ENCODE measurements at places on chromosomes 6 and 20. TPM values are rescaled to one million over a fixed set of nuclear protein-coding genes. Genes with fewer than 3 reads are reported as not detected.

DNA sequence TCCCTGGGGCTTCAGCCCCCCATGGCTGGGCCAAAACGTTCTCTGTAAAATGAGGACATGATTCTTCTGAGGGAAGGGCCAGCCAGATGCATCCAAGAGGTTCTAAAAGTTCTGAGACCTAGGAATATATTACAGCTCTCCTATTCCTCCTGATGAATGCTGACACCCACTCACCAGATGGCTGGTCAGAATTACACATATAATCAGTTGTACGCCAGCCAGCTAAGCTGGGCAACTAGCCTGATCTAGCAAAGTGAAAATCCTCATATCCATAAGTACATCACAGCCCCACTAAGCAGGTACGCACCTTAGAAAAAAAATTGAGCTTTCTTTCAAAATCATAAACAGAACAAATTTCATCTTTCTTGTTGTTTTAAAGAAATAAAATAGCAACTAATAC is 34.8 kb downstream of the C6orf118 start:
- no peak overlapping the region for H3K4me3 ChIP-seq
- no peaks in the 10 kb centered on the region for H3K36me3 ChIP-seq

GRCh38 chr20:24208652-24209051 is 220.1 kb upstream of the GGTLC1 start:
- peaks cover 19% of the 10 kb centered on the region for H3K27me3 ChIP-seq
- no peak for DNase-seq
- H3K4me3 ChIP-seq = no peak overlapping the region
- no peaks in the 10 kb centered on the region for H3K36me3 ChIP-seq

TGM3 gene
- total RNA-seq = not detected

SLC22A1 gene
- 1.1 TPM for total RNA-seq

DNA sequence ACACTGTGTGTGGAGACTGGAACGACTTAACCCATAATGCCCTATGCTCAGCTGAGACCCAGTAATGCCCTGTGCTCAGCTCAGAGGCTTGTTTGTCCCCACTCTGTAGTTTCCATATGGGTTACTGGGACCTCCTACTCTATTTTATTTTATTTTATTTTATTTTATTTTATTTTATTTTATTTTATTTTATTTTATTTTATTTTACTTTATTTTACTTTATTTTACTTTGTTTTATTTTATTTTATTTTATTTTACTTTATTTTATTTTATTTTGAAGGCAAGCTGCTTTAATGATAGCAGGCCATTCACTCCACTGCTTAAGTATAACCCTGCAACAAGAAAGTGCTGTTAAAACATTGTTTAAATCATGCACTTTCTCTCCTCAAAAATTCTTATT is 603.4 kb upstream of the JAG1 start:
- no peak for DNase-seq
- no peaks in the 10 kb centered on the region for H3K4me1 ChIP-seq
- no peaks in the 10 kb centered on the region for H3K27me3 ChIP-seq

- DNase-seq = no peak
- H3K27me3 ChIP-seq = peaks cover 4% of the 10 kb centered on the region
- H3K4me1 ChIP-seq = peaks cover 3% of the 10 kb centered on the region
- no peak overlapping the region for H3K27ac ChIP-seq
- H3K36me3 ChIP-seq = no peaks in the 10 kb centered on the region
These were observed 34.9 kb downstream of the SNAI1 start for GRCh38 chr20:50017576-50018248.

All from activated CD8-positive, alpha-beta T cell treated with anti-CD3 and anti-CD28 coated beads for 36 hours (primary cell).